Right ventricle myocardium superior (tissue), 1 donor: ENCODE measurements at places on chromosomes 5 and 9. TPM values are rescaled to one million over a fixed set of nuclear protein-coding genes. Genes with fewer than 3 reads are reported as not detected.

The CCT5 gene
- total RNA-seq = 92.8 TPM

The PCDHGA4 gene
- total RNA-seq = 9.3 TPM

The PTGS1 gene
- total RNA-seq = 4.0 TPM

The ADAMTS19 gene
- total RNA-seq = 0.81 TPM

GRCh38 chr5:124867137-124867704 lies 120.8 kb upstream of the ZNF608 start:
- DNase-seq = no peak

- no peak for DNase-seq
Observed at GRCh38 chr5:178788381-178789085, 58.1 kb upstream of the ZNF354A start.

GRCh38 chr9:96246267-96246671 lies 55.7 kb downstream of the HSD17B3 start:
- no peak for DNase-seq

- no peak for DNase-seq
Observed at GRCh38 chr5:147675168-147675567, 107.4 kb downstream of the JAKMIP2 start.
